ENCODE measurements at places on chromosomes 13 and 19. TPM values are rescaled to one million over a fixed set of nuclear protein-coding genes. Genes with fewer than 3 reads are reported as not detected.

- no peak for DNase-seq
Observed at GRCh38 chr19:6172074-6172863, 36.8 kb downstream of the ACSBG2 start.

Gene CEBPA
- 26.2 TPM for total RNA-seq

- no peak for DNase-seq
Observed at GRCh38 chr19:2039959-2040646, 10.9 kb downstream of the MKNK2 start.

DNA sequence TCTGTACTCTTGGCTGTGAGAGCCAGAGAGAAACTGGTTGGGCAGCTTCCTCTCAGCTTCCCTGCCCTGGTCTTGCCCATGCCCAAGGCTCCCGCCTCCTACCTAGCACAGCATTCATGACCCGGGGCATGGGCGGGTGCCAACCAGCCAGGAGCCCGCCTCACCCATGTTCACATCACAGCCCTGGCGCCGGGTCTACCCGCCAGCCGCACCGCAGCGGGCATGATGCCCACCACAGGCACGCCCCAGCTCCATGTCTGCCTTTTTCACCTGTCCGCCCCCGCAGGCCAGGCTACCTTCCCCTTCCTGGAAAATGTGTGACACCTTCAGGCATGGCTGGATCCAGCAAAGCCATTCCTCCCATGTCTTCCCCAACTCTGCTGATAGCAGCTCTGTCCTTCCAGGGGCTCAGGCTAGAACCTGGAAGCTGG is 42.1 kb downstream of the PTPRS start:
- DNase-seq, result no peak

DNA sequence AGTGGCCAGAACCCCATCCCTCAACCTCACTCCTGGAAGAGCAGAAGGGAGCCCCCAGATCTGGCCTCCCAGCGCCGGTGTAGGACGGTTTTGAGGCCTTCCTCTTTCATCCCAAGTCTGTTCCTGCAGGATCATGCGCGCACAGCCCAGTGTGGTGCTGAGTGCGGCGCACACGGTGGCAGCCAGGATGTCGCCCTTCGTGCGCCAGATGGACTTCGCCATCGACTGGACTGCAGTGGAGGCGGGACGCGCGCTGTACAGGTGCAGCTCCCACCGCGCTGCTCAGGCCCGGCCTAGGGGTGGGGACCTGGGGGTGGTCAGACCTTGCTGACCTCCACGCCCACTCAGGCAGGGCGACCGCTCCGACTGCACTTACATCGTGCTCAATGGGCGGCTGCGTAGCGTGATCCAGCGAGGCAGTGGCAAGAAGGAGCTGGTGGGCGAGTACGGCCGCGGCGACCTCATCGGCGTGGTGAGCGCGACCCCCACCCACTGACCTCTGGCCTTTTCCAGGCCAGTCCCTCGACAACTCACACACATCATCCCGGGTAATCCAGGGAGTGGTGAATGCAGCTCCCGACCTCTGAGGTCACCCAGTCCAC is 14.8 kb downstream of the PNPLA6 start:
- DNase-seq, result no peak

- DNase-seq, result no peak
Observed at GRCh38 chr19:40445780-40446262, 1.7 kb upstream of the SERTAD3 start.

Gene CPB2
- not detected for total RNA-seq

DNA sequence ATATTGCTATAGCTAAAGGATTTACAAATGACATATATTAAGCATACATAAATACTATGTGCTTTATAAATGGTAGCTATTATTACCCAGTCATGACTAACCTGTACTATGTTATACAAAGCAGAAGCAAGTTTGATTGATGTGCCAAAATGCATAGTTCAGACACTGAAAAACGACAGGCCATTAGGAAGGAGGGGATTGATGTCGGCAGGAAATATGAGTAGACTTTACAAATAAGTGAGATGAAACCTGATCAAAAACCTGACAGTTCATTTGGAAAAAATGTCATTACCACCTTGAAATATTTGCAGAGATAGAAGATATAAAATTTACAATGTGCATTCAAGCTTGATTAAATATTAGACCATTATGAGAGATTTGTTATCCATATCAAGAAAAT is 38.8 kb upstream of the TPP2 start:
- no peak for DNase-seq

Gene CILP2
- 0.51 TPM for total RNA-seq

DNA sequence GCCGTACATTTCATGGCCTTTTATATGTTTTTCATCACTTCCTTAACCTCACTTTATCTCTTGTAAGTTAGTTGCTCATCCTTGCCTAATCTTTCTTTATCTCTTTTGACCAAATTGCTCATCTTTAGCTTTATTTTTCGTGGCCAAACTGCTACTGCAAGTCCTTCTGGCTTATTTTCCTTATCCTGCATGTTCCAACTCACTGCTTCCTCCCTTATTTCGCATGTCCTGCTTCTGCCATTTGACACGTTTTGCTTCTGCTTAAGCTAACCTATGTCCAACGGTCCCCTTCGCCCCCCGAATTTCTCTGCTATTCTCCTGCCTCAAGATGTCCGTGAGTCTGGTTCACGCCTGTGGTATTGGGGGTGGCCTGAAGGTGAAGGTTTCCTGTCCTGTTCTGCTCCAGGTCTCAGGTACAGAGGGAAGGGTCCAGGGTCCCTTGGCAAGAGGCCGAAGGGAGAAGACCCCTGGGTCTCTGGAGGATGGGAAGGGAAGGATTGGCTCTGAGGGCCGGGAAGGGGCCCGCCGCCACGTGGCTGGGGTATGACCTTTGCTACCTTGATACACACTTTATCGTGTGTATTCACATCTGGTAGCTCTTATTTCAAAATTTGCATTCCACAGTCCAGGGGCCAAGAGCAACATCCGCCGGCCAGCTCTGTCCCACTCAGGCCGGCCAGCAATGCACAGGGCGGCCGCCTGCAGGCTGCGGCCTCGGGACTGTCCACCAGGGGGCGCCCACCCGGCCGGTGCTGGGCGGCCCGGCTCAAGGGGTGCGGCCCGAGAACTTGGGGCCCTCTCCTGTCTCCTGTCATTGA is 2.9 kb upstream of the C19orf85 start:
- DNase-seq, result peak; percentile 48

Gene ZNF878
- not detected for total RNA-seq

Measured in naive thymus-derived CD4-positive, alpha-beta T cell (primary cell).